ENCODE measurements at places on chromosomes 11 and 22. TPM values are rescaled to one million over a fixed set of nuclear protein-coding genes. Genes with fewer than 3 reads are reported as not detected.

Gene SMTNL1
- total RNA-seq = 4.5 TPM

Gene ZNF280A
- total RNA-seq = 1.9 TPM

Gene TRIM49C
- total RNA-seq = not detected

Gene ACP2
- 29.6 TPM for total RNA-seq

Gene OR4A16
- not detected for total RNA-seq

Gene SMCO4
- total RNA-seq = 4.9 TPM

Gene CCDC89
- 5.0 TPM for total RNA-seq

Gene HEPACAM
- total RNA-seq = not detected

Gene FXYD2
- total RNA-seq = 0.14 TPM

Gene OR51Q1
- total RNA-seq = not detected

Gene OR51G2
- total RNA-seq = not detected

- peaks cover 8% of the 10 kb centered on the region for H3K4me1 ChIP-seq
- H3K27ac ChIP-seq = no peak overlapping the region
- H3K36me3 ChIP-seq = no peaks in the 10 kb centered on the region
- H3K27me3 ChIP-seq = no peaks in the 10 kb centered on the region
- H3K4me3 ChIP-seq = no peak overlapping the region
- DNase-seq = no peak
Observed at GRCh38 chr11:35584321-35584720, 33.9 kb upstream of the FJX1 start.

- no peak overlapping the region for H3K27ac ChIP-seq
- H3K36me3 ChIP-seq = no peaks in the 10 kb centered on the region
- no peaks in the 10 kb centered on the region for H3K4me1 ChIP-seq
- no peak overlapping the region for H3K4me3 ChIP-seq
Observed at GRCh38 chr11:40129266-40129665, 1330.2 kb downstream of the LRRC4C start.

DNA sequence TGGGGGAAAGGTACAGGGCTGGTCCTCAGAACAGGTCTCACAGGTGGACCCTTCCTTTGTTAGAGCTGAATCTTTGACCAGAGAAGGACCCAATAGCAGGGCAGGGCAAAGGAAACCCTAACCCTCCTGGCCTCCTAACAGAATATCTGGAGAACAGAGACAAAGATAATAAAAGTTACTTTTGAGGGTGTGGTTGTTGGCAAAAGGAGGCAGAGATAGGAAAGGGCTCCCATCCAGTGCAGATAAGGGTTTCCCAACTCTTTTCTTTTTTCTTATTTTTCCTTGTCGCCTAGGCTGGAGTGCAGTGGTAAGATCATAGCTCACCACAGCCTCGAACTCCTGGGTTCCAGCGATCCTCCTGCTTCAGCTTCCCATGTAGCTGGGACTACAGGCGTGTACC, 11.9 kb downstream of the PCSK7 start:
- peaks cover 22% of the 10 kb centered on the region for H3K4me1 ChIP-seq
- H3K4me3 ChIP-seq = no peak overlapping the region

DNA sequence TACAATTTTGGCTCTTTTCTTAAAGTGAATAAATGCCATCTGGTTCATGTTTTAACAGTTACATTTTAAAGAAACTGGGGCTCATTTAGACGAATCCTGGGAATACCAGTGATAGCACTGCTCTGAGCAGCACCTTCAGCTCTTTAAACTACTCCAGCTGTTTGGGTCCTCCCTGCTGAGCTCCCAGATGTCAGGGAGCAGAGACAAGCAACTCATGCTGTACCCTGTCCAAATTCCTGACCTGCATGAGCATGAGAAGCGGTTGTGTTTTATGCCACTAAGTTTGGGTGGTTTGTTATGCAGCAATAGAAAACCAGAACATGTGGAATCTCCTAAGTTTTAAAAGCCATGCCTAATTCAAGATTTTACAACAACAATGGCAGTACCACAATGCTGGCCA, 90.0 kb downstream of the FDX1 start:
- no peak overlapping the region for H3K4me3 ChIP-seq
- no peaks in the 10 kb centered on the region for H3K4me1 ChIP-seq
- H3K36me3 ChIP-seq = no peaks in the 10 kb centered on the region
- H3K27ac ChIP-seq = no peak overlapping the region

DNA sequence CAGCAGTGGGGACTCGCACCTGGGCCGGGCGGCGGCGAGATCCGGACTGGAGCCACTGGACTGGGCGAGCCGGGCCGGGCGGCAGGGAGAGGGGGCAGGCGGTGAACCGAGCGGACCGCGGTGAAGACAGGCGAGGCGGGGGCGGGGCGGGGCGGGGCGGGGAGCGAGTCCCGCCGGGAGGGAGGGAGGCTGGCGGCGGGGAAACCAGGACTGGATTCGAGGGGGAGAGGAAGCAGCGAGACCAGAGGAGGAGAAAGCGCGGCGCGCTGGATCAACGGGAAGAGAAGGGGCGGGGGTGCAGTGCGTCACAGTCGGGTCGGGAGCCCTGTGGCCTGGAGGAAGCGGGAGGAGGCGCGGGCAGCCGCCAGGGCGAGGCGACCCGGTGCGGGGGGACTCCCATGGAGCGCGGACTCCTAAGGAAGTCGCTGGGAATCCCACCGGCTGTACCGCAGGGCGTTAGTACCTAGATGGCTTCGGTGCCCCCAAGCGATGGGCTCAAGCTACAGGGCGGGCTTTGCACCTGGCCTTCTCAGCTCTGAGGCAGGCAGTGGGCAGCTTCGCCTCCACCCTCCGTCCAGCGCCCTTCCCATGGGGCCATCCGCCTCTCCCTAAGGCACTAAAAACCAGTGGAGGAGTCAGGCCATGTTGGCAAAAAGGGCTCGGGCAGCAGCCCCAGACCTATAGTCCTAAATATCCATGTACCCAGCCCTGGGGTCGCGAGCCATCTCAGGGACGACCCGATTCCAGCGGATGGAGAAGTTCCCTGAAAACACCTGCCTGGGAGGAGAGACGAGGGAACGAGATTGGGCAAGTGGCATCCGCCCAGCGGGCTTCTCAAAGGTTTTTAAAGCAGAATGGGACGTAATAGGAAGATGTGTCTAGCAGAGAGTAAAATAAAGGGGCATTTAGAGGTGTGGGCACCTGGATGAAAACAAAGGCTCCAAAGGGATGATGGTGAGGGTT, at the start of gene TMEM121B:
TMEM121B (minus strand) TSS at position 128 of the 963 bp plus-strand sequence. CDS start 233 bp downstream, outside the sequence.
- peak; percentile 88 for DNase-seq
- no peak within 1 kb of the TSS for H3K27ac ChIP-seq
- no peaks in the 10 kb centered on the region for H3K4me1 ChIP-seq
- no peaks in the 10 kb centered on the region for H3K27me3 ChIP-seq
- H3K36me3 ChIP-seq = no peaks in the 10 kb centered on the region

DNA sequence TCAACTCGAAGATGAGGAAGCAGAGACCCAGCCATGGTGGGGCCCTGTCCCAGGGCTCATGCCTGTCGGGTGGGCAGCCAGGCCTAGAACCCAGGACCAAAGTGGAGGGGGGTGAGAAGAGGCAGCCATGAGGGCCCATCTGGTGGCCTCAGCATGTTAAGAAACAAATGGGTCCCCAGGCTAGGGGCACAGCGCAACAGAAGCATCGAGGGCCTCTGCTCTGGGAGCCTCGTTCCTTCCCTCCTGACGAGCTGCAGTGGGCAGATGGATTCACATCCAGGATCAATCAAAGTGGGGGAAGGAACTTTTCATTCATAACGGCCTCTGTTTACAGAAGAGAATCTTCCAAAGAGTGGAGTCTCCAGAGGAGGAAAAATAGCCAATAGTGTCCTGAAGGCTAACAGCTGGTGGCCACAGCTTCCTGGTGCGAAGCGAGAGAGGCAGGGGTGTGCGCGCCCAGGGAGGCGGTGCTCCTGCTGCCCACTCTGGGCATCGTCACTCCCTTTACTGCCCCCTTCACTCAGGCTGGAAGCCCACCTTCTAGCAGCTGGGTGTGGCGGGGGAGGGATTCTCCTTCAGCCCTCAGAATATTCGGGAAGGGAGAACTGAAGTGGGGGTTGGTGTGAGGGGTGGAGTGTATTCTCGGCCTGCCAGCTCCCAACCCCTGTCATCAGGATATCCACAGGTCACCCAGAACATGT, 4.3 kb downstream of the CBX7 start:
- no peaks in the 10 kb centered on the region for H3K4me1 ChIP-seq
- H3K27me3 ChIP-seq = no peaks in the 10 kb centered on the region
- no peak overlapping the region for H3K27ac ChIP-seq

DNA sequence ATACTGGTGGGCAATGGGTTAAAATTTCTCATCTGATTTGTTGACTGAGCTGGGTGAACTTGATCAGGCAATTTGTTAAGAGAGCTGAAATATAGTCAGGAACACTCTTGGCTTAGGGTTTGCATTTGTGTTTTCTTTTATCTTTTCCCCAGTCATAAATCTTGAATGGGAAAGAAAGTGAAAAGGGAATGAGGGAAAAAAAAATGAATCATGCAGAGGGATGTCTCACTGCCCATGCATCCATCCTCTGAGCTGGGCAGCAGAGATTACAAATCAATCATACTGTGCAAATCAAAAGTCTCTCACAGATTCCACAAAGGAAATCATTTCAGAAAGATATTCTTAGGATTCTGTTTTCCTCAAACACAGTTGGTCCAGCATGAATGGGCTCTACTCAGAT, 174.2 kb upstream of the MPPED2 start:
- H3K27me3 ChIP-seq = no peaks in the 10 kb centered on the region
- no peak for DNase-seq
- H3K27ac ChIP-seq = no peak overlapping the region
- H3K4me1 ChIP-seq = no peaks in the 10 kb centered on the region
- H3K36me3 ChIP-seq = no peaks in the 10 kb centered on the region

DNA sequence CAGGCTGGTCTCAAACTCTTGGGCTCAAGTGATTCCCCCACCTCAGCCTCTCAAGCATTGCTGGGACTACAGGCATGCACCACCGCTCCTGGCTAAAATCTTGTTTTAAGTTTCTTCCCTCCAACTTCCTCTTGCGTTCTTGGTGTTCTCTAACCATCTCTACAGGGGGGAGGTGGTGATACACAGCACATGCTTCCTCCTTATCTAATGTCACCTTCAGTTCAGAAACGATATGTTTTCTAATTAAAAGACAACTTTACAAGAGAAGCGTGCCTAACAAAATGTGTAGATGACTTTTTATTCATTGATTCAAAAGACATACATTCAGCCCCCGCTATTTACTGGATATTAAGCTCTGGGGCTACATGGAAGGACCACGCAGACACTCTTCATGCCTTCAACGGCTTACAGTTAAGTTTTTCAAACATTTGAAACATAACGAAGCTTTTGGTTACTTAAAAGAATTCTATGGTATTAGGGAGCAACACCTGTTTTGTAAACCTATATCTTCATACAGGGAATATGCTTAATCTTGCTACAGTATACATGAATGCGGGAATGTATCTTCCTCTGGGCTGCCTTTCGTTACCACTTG, 933 bp upstream of the DLAT start:
- peaks cover 5% of the 10 kb centered on the region for H3K36me3 ChIP-seq
- peak overlapping the region; percentile 90 for H3K27ac ChIP-seq
- 0 out of 2 replicates have a peak, but pooled peaks cover 3% of the 10 kb centered on the region for H3K4me1 ChIP-seq
- DNase-seq = peak; percentile 2
- H3K27me3 ChIP-seq = no peaks in the 10 kb centered on the region

GRCh38 chr11:57325735-57326048, 940 bp upstream of the TNKS1BP1 start:
- peaks cover 21% of the 10 kb centered on the region for H3K4me1 ChIP-seq
- H3K36me3 ChIP-seq = peaks cover 47% of the 10 kb centered on the region
- peak overlapping the region; percentile 65 for H3K4me3 ChIP-seq
- peak overlapping the region; percentile 78 for H3K27ac ChIP-seq
- H3K27me3 ChIP-seq = no peaks in the 10 kb centered on the region

GRCh38 chr11:122981388-122982264, at the start of gene BSX:
Gene BSX, minus strand, starts transcription at chr11:122981834. Its CDS starts 163 bp downstream, at chr11:122981671.
- H3K4me3 ChIP-seq = no peak within 1 kb of the TSS
- H3K27ac ChIP-seq = no peak within 1 kb of the TSS
- no peaks in the 10 kb centered on the region for H3K36me3 ChIP-seq
- peak; percentile 62 for DNase-seq
- no peaks in the 10 kb centered on the region for H3K27me3 ChIP-seq

DNA sequence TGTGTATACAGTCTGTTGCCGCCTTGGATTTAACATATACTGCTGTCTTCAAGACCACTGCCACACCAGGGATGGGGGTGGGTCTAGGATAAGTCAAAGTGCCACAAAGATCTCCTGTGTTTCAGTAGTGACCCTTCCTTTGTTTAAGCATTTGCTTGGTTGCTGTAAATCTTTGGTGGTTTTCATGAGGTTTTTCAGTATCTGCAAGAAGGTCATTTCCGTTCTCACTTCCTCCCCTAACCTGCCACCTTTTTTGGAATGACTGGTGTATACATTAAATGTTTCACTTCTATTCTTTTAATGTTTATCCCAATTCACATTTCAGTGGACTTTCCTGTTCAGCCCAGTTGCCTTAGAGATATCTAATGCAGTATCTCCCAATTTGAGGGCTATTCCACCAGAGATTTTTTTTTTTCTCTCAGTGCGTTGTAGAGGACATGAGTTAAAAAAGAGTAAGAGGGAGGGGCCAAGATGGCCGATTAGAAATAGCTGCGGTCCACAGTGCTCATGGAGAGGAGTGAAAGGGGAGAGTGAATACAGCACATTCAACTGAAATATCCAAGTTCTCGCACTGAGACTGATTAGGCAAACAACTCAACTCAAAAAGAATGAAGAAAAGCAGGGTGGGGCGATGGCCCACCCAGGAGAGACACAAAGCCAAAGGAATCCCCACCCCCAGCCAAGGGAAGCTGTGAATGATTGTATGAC, 43.2 kb downstream of the USP47 start:
- no peak overlapping the region for H3K27ac ChIP-seq
- H3K27me3 ChIP-seq = no peaks in the 10 kb centered on the region
- no peak for DNase-seq
- peaks cover 81% of the 10 kb centered on the region for H3K36me3 ChIP-seq
- H3K4me1 ChIP-seq = no peaks in the 10 kb centered on the region

- H3K4me3 ChIP-seq = peak overlapping the region; percentile 57
- H3K4me1 ChIP-seq = no peaks in the 10 kb centered on the region
- no peak overlapping the region for H3K27ac ChIP-seq
- no peaks in the 10 kb centered on the region for H3K36me3 ChIP-seq
Observed at GRCh38 chr11:24496386-24496735, 492 bp upstream of the LUZP2 start.

DNA sequence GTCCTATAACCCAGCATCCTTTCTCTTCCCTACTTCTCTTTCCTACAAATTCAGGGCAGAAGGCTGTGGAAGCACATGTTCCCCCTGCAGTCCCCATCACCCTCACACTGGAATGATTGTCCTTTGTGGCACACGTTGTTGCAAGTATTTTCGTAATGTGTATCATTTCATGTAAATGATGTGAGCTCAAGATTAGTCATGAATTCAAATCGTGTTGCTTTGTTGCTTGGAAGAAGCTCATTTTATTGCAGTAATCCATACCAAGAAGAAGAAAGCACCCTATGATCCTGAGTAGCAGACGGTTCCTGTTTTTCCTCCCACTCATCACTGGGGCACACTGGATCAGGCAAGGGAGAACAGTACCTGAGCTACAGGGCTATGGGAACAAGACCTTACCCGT, 173.4 kb downstream of the NCAM1 start:
- H3K4me1 ChIP-seq = peaks cover 6% of the 10 kb centered on the region
- DNase-seq = no peak
- no peaks in the 10 kb centered on the region for H3K27me3 ChIP-seq

- H3K36me3 ChIP-seq = no peaks in the 10 kb centered on the region
- H3K4me1 ChIP-seq = peaks cover 12% of the 10 kb centered on the region
- H3K27me3 ChIP-seq = no peaks in the 10 kb centered on the region
Observed at GRCh38 chr11:64430645-64431044, 71.7 kb downstream of the RPS6KA4 start.

Measured in SJCRH30 (cell line).